HS-5 (cell line): ENCODE measurements at places on chromosomes 13 and 19.
A peak's percentile ranks its signal among the peaks of the same experiment; 100 is the strongest.

GRCh38 chr19:57338877-57339276, 12.2 kb upstream of the ZNF304 start:
- no peak for DNase-seq

DNA sequence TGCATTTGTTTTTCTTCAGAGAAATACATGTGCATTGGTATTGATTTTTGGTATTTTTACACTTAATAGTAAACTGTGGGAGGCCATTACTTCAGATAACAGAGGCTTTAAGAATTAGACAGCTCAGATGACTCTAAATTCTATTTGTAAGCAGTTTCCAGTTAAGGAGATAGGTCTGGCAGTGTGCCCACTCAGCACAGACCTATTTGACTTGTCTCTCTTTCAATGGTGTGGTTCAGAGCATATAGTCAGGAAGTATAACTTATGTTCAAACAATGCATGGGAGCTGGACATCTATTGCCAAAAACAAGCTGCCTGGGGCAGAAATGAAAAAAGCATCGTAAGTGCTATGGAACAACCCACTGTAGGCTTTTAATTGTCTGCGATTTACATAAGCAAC, 370.7 kb downstream of the HS6ST3 start:
- DNase-seq = no peak

DNA sequence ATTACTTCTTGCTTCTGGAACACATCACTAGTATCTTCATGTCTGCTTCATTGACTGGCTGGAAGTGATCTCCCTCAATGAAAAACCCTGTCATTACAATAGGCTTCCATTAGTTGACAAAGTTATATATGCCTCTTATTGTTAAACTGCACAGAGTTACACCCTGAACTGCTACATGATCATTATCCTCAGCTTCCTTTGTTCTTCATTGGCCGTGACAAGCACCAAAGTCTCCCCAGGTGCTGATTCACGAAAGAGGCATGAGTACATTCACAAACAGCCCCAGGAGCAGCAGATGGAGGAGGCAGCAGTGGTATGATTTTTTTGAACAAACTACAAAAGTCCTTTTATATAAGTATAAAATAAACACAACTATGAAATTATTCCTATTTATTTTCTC, 51.4 kb downstream of the VWA8 start:
- DNase-seq = no peak

- DNase-seq = no peak
These were observed 52.2 kb upstream of the ZNF599 start for GRCh38 chr19:34825212-34825611.

DNA sequence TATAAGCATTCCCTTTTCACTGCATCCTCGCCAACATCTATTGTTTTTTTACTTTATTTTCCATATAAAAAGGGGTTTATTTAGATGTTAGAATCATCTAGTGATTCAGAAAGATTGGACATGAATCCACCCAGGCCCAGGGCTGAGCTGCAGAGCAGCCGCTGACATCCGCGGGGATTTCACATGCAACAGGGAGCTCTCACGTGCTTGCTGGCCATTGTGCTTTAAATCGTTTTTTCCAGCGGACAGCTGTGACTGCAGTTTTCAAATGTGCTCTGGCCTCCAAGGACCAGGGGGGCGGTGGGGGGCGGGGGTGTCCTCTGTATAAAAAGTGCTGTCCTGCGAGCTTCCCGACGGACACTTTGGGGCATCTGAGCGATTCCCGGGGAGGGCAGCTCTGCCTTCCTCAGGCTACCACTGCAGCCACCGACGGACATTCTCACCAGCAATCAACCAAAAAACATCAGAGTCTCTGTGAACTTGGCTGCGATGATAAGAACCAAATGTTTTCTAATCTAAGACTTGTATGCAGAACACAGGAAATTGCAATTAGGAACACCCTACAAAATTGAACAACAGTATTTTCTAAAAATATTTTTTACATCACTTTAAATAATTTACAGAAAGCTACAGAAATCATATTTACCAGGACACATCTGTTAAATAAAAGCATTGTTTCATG, 12.6 kb downstream of the RB1 start:
- DNase-seq = no peak

DNA sequence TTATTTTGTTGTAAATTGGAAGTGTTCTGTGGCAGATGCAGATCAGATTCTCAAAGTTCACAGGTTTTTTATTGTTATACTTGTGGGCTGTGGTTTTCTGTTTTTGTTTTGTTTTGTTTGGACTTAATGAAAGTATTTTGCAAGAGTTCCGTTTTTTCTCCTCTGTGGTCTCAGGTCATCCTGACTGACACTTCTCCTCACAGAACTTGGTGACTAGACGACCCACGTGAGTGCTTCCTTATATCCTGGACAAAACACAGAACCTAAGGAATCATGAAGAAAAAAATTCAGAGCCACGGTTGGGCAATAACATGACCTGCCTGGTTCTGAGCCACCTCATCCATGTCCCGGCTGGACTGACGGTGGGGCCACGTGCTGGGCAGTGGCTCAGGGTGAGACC, 2.5 kb upstream of the RFPL4AL1 start:
- no peak for DNase-seq

DNA sequence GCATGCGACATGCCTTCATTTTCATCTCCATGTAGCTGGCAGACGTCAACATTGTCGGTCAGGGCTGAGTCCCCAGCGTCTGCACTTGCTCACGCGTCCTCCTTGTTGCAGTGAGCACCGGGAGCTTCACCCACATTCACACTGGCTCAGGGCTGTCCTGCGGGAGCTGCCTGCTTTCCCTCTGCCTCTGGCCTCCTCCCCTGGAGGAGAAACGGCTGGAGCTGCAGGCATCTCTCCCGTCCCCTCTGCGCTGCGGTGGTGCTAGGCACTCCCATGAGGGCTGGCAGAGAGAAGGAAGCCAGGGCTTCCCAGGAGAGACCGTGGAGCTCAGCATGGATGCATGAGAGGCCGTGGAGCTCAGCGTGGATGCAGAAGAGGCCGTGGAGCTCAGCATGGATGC, 18.4 kb upstream of the TMEM255B start:
- DNase-seq = no peak

GRCh38 chr19:2080336-2080988, 15.7 kb downstream of the MOB3A start:
- DNase-seq = no peak

- DNase-seq = peak; percentile 11
These were observed 20.0 kb downstream of the NOVA2 start for GRCh38 chr19:45953676-45954075.

GRCh38 chr13:93169980-93170379, 56.6 kb upstream of the GPC6 start:
- peak; percentile 62 for DNase-seq

- DNase-seq = peak; percentile 20
These were observed 46.5 kb downstream of the UTP14C start for GRCh38 chr13:52070929-52071523.

DNA sequence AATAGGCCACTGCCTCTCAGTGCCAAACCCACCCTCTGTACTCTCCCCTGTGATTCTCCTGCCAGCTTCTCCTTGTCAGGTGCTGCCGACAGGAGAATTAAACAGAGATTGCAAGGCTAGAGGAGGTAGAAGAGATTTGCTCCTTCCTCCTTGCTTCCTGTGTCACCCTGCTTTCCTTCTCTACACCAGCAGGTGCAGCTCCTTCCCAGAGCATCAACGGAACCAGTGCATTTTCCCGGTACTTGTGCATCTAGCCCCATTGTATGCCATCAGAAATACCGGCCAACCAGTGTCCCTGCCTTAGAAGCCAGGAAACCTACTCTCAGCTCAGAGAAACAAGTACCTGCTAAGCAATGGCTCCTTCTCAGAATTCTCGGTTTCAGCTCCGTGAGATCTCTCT, 253.2 kb downstream of the SUCLA2 start:
- no peak for DNase-seq

GRCh38 chr13:27022571-27023311, 148.9 kb downstream of the USP12 start:
- no peak for DNase-seq

- DNase-seq = peak; percentile 84
These were observed at the start of gene ZNF180 for GRCh38 chr19:44499962-44500949. TSS of gene ZNF180 (minus strand) at chr19:44500522. CDS start at chr19:44497334, 3,188 bp downstream.
